Vein endothelial cell (primary cell): ENCODE measurements at places on chromosomes 12 and 14. TPM values are rescaled to one million over a fixed set of nuclear protein-coding genes. Genes with fewer than 3 reads are reported as not detected.

BCL2L14 gene
- not detected in 2 replicates for total RNA-seq

TAS2R42 gene
- total RNA-seq = not detected in 2 replicates

TSPAN19 gene
- total RNA-seq = not detected in 2 replicates

MYBPC1 gene
- not detected in 2 replicates for total RNA-seq

APOF gene
- not detected in 2 replicates for total RNA-seq

ADGRD1 gene
- total RNA-seq = not detected in 2 replicates

CMTM5 gene
- total RNA-seq = not detected in 2 replicates
